SJCRH30 (cell line): ENCODE measurements at places on chromosomes 2 and 18. TPM values are rescaled to one million over a fixed set of nuclear protein-coding genes. Genes with fewer than 3 reads are reported as not detected.

GRCh38 chr2:17591846-17592245, 51.4 kb downstream of the VSNL1 start:
- no peaks in the 10 kb centered on the region for H3K4me1 ChIP-seq
- no peak overlapping the region for H3K27ac ChIP-seq
- H3K4me3 ChIP-seq = no peak overlapping the region
- H3K27me3 ChIP-seq = no peaks in the 10 kb centered on the region
- H3K36me3 ChIP-seq = no peaks in the 10 kb centered on the region
- DNase-seq = no peak

GRCh38 chr2:207264310-207264709, 98.6 kb upstream of the KLF7 start:
- H3K4me3 ChIP-seq = no peak overlapping the region
- no peak for DNase-seq
- no peaks in the 10 kb centered on the region for H3K27me3 ChIP-seq
- no peaks in the 10 kb centered on the region for H3K4me1 ChIP-seq
- no peaks in the 10 kb centered on the region for H3K36me3 ChIP-seq
- H3K27ac ChIP-seq = no peak overlapping the region

FAM161A gene
- 14.3 and 19.0 TPM in 2 replicates for total RNA-seq

DNA sequence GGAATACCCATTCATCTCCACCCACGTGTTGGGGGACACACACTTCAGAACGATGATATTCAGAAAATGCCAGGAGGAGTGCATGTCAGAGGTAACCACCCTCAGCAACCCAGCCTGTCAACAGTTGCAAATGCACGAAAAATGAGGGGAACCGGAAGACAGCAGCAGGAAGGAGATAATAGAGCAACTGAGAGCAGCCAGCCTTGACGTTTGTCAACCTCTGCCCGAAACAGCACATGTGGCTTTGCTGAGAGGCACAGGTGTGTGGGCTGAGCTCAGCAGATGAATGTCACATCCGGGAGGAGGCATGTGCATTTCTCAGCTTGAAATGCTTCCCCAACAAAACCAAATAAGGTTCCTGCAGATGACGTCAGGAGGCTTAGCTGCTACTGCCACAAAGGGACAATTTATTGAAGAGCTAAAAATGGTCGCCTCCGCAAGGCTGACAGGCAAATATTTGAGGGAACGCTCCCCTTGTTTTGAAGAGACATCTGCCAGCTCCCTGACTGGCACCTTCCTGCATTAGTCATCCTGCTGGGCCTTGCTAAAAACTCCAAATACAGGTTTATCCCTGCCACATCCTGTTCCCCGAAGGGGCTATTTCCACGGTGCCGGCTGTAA, 419.0 kb downstream of the NBAS start:
- H3K27ac ChIP-seq = no peak overlapping the region
- no peak overlapping the region; the same call in 1 of the 2 replicates for H3K4me3 ChIP-seq
- H3K27me3 ChIP-seq = no peaks in the 10 kb centered on the region

ACTG2 gene
- total RNA-seq = 0.08 TPM in 1 of 2 replicates, not detected in the other

- H3K4me3 ChIP-seq = no peak overlapping the region
- H3K4me1 ChIP-seq = no peaks in the 10 kb centered on the region
- no peaks in the 10 kb centered on the region for H3K36me3 ChIP-seq
- no peak overlapping the region for H3K27ac ChIP-seq
Measured at GRCh38 chr2:120398051-120398995, 52.4 kb downstream of the INHBB start.

GRCh38 chr18:77822632-77823031, 573.0 kb downstream of the GALR1 start:
- H3K36me3 ChIP-seq = no peaks in the 10 kb centered on the region
- no peaks in the 10 kb centered on the region for H3K4me1 ChIP-seq
- H3K4me3 ChIP-seq = no peak overlapping the region
- no peak for DNase-seq
- H3K27me3 ChIP-seq = no peaks in the 10 kb centered on the region

EPHA4 gene
- total RNA-seq = 4.0 and 4.2 TPM in 2 replicates

DAW1 gene
- 0.08 TPM in 1 of 2 replicates, not detected in the other for total RNA-seq

- H3K27me3 ChIP-seq = no peaks in the 10 kb centered on the region
- no peak for DNase-seq
- H3K36me3 ChIP-seq = no peaks in the 10 kb centered on the region
- no peak overlapping the region for H3K27ac ChIP-seq
Measured at GRCh38 chr18:13756261-13756660, 29.8 kb downstream of the RNMT start.

DNA sequence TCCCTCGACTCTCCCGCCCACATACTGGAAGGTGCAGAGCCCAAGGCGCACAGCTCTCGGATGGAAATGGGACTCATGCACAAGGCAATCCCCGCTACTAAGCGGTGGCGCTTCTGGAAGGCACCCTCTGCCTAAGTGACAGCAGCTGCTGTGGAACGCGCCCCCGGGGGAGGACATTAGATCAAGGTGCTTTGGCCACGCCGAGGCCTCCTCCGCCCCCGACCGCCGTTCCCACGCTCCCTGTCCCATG, 202 bp downstream of the MCEE start:
- no peak for DNase-seq
- H3K27ac ChIP-seq = peak overlapping the region; percentile 81
- H3K4me3 ChIP-seq = peak overlapping the region; percentile 89
- H3K36me3 ChIP-seq = peaks cover 20% of the 10 kb centered on the region
- peaks cover 8% of the 10 kb centered on the region for H3K4me1 ChIP-seq
